ENCODE measurements at places on chromosomes 11 and 22.

GRCh38 chr22:43476751-43477725, 65.2 kb downstream of the MPPED1 start:
- DNase-seq = no peak

- no peak for DNase-seq
These were observed 6.9 kb downstream of the BDNF start for GRCh38 chr11:27693398-27693797.

- DNase-seq = no peak
These were observed 44.2 kb downstream of the DSCAML1 start for GRCh38 chr11:117752721-117753237.

DNA sequence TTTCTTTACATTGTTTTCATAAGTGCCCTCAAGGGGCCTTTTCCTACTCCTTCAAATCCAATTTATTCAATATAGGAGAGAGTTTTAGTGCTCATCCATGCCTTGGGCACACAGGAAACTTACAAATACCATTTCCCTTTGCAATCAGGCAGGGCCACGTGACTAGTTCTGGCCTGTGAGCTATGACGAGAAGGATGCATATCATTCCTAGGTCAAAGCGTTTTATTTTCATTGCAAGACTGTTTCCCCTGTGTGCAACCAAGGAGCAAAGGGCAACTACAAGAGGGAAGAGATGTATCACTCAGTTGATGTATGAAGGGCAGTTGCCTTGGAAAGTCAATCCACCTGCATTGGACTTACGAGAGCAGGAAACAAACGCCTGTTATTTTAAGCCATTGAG, 1.9 kb upstream of the TRAF6 start:
- DNase-seq = no peak

- DNase-seq = no peak
These were observed 16.7 kb downstream of the STARD10 start for GRCh38 chr11:72776844-72777754.

DNA sequence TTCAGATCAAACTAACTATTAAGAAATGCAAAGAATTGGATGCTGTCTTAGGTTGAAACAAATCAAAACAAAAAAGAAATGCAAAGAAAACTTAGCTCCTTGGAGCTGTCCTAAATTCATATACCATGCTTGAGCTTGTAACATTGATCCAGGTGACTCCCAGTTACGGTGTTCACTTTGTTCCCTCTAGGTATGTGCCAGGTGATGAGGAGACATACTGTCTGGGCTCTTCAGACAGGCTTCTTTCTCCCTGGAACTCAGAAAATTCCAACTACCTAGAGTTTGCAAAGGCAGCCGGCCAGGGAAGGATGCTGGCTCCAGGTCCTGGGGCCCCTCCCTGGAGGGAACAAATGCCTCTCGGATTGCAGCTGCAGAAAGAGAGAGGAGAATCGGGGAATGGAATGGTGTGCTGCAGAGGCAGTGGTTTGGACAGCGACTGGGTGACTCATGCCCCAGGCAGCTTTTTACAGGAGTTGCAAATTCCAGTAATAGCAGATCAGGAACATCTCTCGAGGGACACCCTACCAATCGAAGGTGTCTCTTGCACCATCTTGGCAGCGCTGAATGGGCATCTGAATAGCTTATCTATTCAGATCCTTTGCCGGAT, 12.3 kb upstream of the ASPHD2 start:
- no peak for DNase-seq

- DNase-seq = no peak
These were observed 10.6 kb downstream of the KCNC1 start for GRCh38 chr11:17745023-17745772.

GRCh38 chr22:38193580-38193979, 8.2 kb upstream of the MAFF start:
- peak; percentile 82 for DNase-seq

DNA sequence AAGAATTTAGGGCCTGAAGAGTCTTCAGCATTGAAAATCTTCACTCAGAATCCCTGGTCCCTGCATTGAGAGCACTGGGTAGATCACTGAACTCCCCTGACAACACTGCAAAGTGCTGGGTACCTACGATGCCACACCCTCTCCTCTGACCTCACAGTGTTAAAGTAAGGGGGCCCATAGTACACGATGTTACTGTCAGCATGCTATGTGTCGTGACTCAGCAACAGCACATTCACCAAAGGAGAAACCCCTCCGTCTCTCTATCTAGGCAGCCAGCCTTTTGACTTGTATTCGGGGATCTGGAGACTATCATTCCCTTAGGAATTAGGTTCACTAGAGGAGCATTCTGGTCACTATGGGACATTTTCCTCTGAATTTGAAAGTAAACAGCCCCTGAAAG, 67.4 kb upstream of the PITPNB start:
- DNase-seq = no peak

- no peak for DNase-seq
These were observed 2.3 kb downstream of the ASCL2 start for GRCh38 chr11:2267851-2268728.

GRCh38 chr11:119307219-119307618, 9.7 kb downstream of the MCAM start:
- no peak for DNase-seq

GRCh38 chr11:120543521-120544215, 32.1 kb downstream of the GRIK4 start:
- no peak for DNase-seq

- no peak for DNase-seq
These were observed 9.8 kb downstream of the EHBP1L1 start for GRCh38 chr11:65585396-65586246.

- DNase-seq = no peak
These were observed 26.1 kb downstream of the UBE2L3 start for GRCh38 chr22:21593406-21594232.

- no peak for DNase-seq
These were observed 53.9 kb downstream of the MICAL2 start for GRCh38 chr11:12164061-12165014.

- DNase-seq = peak; percentile 26
These were observed 480 bp upstream of the MTMR2 start for GRCh38 chr11:95924414-95924760.

GRCh38 chr11:117107701-117108590, 9.7 kb upstream of the SIK3 start:
- no peak for DNase-seq

Measured in suppressor macrophage treated with lipopolysaccharide for 1 hour (primary cell).